ENCODE measurements at places on chromosomes 3 and 15.
A peak's percentile ranks its signal among the peaks of the same experiment; 100 is the strongest.

- peaks cover 5% of the 10 kb centered on the region for H3K4me1 ChIP-seq
- no peak overlapping the region for H3K27ac ChIP-seq
- H3K4me3 ChIP-seq, result no peak overlapping the region
- no peak for DNase-seq
- H3K27me3 ChIP-seq, result no peaks in the 10 kb centered on the region
Observed at GRCh38 chr15:83886321-83886720, 232.4 kb downstream of the ADAMTSL3 start.

DNA sequence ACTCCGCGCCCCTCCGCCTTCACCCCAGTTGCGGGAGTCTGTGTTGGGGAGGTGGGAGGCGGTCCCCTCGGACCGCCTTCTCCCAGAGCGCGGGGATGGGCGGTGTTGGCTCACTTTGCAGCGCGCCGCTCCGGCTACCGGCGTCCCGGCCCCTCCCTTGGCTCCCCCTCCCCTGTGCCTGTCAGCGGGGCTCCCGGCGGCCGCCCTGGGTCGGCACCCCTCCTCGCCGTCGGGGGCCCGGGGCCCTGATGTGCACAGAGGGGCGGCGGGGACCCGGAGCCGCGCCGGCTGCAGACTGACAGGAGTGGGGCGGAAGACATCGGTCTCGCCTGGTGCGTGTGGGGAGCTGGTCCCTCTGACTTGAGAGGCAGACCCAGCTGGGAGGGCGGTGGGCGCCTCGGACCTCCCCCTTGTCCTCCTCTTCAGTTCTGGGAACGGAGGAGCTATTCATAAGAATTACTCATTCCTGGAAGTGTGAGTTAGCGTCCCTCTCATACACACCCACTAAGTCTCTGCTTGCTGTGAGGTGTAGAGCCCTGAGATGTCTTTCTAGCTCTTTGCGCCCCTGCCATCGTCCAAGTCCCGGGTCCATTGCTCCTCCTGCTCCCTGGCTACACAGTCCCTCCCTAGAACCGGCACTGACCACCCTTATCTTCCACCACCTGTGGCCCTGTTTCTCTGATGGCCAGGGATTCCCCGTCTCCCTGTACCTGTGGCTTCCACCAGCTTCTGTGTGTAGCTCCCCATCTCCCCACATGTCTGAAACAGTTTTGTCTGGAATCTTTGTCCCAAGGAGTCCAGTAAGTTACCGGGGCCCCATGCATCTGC is 42.3 kb upstream of the ROPN1 start:
- peak overlapping the region; percentile 69 for H3K4me3 ChIP-seq
- DNase-seq, result peak; percentile 61
- H3K4me1 ChIP-seq, result peaks cover 20% of the 10 kb centered on the region

DNA sequence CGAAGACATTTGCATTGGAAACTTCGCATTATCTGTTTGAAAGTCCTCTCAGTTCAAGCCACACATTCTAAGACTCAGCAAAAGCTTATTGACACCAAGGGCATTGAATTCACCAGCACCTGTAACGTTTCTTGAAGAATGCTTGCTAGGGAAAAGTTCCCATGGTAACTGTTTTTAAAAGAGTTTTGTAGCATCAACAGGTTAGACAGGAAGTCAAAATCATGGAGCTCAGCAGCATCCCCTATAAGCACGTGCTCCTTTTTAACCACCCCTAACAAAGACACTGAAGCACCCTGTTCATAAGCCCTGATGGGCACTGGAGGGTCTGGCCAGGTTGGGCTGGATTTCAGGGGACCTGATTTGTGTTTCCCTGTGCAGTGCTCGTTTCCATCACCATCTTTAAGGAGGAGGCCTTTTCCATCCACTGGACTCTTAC is 229.7 kb upstream of the BHLHE40 start:
- peak overlapping the region; percentile 56 for H3K27ac ChIP-seq
- H3K36me3 ChIP-seq, result peaks cover 3% of the 10 kb centered on the region
- H3K4me1 ChIP-seq, result peaks cover 26% of the 10 kb centered on the region
- H3K27me3 ChIP-seq, result no peaks in the 10 kb centered on the region
- no peak overlapping the region for H3K4me3 ChIP-seq
- no peak for DNase-seq

GRCh38 chr3:185658943-185659342 is 72.8 kb downstream of the SENP2 start:
- peaks cover 49% of the 10 kb centered on the region for H3K36me3 ChIP-seq
- no peak for DNase-seq
- H3K4me3 ChIP-seq, result no peak overlapping the region
- peaks cover 2% of the 10 kb centered on the region for H3K4me1 ChIP-seq

DNA sequence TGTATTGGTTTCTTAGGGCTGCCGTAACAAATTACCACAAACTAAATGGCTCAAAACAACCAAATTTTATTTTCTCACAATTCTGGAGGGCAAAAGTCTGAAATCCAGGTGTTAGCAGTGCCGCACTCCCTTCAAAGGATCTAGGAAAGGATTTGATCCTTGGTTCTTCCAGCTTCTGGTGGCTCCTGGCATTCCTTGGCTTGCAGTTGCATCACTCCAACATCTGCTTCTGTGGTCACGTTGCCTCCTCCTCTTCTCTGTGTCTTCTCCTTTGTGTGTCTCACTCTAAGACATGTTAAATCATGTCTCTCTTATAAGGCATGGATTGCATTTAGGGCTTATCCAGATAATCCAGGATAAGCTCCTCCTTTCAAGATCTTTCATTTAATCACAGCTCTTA is 262.2 kb downstream of the MEX3B start:
- H3K36me3 ChIP-seq, result no peaks in the 10 kb centered on the region
- no peaks in the 10 kb centered on the region for H3K27me3 ChIP-seq
- DNase-seq, result no peak
- H3K27ac ChIP-seq, result no peak overlapping the region
- H3K4me1 ChIP-seq, result peaks cover 7% of the 10 kb centered on the region
- H3K4me3 ChIP-seq, result no peak overlapping the region

DNA sequence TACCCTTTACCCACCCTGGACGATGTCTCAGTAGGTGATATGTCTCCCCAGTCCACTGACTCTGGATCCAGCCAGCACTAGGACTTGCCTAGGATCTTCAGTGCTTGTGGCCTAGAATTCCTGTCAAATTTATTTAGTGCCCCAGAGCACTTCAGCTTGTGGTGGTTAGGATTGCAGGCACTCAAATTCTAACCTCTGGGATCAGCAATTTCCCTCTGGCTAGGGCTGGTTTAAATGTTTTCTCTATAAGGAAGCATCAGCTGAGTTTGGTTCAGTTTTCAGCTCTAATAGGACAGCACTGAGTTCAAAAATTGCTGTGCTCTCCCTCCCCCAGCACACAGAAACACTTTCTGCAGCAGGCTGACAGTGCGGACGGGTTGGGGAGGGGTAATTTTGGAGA is 8.1 kb downstream of the OR5H6 start:
- no peak for DNase-seq
- H3K27me3 ChIP-seq, result no peaks in the 10 kb centered on the region
- H3K4me1 ChIP-seq, result no peaks in the 10 kb centered on the region
- no peak overlapping the region for H3K4me3 ChIP-seq
- H3K36me3 ChIP-seq, result no peaks in the 10 kb centered on the region

DNA sequence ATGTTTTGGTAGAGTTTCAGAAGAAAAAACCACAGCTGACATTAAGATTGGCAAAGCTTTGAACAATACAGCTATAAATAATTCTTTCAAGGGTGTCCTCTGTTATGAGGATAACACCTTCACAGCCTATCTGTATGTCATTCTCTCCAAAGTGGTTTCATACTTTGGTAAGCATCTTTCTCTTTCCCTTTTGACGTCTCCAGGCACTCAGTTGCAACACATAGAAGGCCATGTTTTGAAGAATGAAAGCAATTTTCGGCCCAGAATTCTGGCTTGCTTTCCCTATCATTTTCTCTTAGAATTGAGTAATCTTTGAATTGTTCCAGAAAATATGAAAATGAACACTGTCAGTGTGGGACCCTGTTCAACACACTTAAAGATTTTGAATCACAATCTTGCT is 200.0 kb upstream of the CBLB start:
- peak; percentile 80 for DNase-seq
- no peaks in the 10 kb centered on the region for H3K4me1 ChIP-seq
- peak overlapping the region; percentile 43 for H3K27ac ChIP-seq

All from muscle of leg (tissue), 16 donors.